NK-92 treated with Interleukin-12 subunit alpha and Interleukin-12 subunit beta, amount 100 ng/mL, for 24 hours (cell line): ENCODE measurements at places on chromosomes 1 and 21.
A peak's percentile ranks its signal among the peaks of the same experiment; 100 is the strongest.

DNA sequence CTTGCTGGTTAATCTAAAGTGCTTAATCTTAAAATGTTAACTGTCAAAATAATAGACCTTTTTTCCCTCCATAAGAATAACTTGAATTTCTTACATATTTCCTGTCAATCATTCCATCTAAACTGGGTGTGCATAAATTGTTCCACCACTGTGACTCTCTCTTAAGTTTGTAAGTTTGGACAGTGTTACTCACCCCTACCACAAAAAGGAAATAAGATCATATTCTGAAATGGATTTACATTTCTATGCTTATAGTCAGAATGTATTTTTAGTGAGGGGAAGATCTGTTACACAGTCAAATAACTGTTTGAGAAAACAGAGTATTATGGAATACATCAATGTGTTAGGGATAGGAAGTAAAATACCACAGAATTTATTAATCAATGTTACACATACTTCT lies 109.6 kb upstream of the DPYD start:
- no peak for DNase-seq

DNA sequence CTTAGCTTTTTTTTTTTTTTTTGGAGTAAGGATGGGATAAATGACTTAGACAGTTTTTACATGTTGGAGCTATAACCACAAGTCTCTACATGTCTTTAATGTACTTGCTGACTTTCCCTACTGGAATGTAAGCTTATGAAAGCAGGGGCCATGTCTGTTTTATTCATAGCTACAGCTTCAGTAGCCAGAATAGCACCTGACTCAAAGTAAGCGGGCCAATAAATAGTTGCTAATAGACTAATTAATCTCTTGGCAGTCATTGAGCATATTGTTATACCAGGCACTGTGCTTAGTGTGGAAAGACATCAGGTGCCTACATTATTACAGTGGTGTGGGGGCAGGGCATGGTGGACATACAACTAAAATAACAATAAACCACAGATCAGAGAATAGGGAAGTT lies 84.4 kb upstream of the HOOK1 start:
- DNase-seq = no peak

DNA sequence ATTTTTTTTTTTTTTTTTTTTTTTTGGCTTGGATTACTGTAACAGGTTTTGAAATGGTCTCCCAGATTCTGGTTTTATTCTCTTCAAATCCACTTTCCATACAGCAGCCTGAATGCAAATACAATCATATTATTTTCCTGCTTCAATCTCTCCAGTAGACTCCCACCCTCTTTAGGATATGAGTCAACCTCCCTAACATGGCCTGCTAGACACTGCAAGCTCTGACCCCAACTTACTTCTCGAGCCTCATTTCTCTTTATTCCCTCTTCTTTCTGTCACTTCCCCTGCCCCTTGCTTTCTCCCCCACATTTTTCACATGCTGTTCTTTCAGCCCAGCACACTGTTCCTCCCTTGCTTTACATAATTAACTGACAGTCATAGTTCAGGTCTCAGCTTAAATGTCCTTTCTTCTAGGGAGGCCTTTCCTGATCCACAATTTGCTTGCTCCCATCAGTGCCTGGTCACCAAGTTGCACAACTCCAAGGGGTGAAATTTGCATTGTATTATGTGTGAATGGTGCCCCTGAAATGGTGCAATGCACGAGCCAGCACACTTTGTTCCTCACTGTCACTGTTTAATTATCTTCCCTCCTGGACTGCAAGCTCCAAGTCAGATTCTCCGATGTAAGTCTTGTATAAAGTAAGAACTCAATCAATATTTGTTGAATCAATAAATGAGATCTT lies 22.1 kb upstream of the IL19 start:
- DNase-seq = no peak

GRCh38 chr1:34162852-34163766 lies 1.9 kb downstream of the CSMD2 start:
- DNase-seq = no peak

DNA sequence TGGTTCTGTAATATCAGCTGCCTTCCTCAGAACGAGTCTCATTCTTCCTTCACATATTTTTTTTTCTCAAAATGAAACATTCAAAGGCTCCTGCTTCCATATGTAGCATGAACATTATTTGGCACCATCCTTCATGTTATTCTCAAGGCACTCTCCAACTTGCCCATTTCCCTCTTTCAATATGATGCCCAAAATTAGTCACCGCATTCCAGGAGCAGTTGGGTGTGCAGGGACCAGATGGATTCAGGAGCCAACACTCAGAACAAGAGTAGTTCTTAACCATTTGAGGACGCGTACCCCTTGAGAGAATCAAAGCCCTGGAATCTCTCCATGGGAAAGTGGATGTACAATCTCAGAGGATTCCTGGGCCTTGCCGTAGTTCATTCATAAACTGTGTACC lies 50.3 kb downstream of the KCNK1 start:
- no peak for DNase-seq

- DNase-seq = no peak
These were observed 111.6 kb upstream of the ERRFI1 start for GRCh38 chr1:8137481-8138244.

GRCh38 chr1:199646761-199647160 lies 380.7 kb upstream of the NR5A2 start:
- DNase-seq = no peak

- no peak for DNase-seq
These were observed 133.5 kb upstream of the SOD1 start for GRCh38 chr21:31526040-31526439.

DNA sequence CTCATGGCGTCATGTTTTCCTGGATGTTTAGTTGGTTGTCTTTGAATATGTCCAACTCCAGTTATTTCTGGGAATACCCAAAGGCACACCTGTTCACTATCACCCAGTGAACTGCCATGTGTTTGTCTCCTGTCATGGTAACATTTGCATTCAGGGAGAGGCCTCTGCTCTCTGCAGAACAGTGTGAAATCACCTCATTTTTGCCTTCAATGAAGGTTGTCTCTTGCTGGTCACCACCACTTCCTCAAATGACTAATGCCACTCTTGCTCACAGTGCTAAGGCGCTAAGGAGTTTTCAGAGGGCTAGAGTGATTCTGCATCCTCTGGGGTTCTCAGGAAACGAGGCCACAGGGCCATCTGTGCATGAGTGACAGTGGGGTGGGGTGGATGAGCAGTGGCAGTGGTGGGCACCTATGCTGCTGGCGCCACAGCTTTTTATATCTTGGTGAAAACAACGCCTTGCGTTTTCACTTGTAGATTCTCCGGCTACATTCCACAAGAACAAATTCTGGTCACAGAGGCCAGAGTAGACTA lies 60.0 kb upstream of the ATP5PO start:
- peak; percentile 83 for DNase-seq

DNA sequence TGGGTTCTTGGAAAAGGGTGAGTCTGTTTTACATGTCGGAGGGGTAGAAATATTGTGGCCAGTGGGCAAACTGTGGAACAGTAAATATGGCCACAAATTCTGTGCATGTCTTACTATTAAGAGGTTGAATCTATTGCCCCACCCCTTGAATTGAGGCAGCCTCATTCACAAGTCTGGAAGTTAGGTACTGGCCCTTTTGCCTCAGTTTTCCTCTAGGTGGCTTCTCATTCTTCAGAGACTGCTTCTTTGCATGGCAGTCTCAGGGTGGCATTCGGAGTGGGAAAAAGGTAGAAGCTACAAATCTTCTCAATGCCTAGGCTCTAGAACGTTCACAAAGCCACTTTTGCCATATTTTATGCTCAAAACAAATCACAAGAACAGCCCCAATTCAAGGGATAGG lies 57.2 kb downstream of the SLC9C2 start:
- no peak for DNase-seq

DNA sequence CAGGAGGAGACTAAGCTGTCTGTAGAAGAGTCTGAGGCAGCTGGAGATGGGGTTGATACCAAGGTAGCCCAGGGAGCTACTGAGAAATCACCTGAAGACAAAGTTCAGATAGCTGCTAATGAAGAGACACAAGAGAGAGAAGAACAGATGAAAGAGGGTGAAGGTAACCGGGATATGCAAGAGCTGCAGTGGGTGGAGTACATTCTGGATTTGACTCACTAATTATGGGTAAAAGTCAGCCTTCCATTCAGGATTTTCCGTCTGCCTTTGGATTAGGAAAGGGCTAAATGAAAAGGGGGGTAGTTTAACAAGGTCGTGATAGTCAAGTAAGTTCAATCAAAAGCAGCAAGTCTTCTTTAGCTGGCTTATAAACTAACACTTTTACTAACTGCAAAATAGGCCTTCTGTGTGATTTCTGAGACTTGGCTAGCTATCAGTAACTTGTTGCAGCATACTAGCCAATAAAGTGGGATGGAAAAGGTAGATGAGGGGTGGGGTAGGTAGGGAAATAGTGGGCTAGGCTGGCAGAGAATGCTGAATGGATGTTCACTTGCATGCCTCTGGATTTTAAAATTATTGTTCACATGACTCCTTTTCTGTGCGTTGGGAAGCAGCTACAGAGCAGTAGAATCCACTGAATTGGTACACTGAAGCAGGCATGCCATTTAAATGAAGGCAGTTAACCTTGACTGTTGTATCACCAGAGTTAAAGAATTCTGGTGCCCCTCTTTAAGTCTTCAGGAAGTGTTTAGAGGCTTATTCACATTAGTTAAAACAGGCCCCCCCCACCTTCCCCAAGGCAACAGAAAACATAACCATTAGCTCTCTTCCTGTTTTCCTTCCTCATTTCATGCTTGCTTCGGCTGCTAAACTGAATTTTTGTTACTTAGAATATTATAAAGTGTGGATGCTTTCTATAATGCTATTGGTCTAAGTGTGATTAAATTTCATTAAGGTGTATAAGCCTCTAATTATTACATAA lies 15.4 kb downstream of the CCDC17 start:
- no peak for DNase-seq

DNA sequence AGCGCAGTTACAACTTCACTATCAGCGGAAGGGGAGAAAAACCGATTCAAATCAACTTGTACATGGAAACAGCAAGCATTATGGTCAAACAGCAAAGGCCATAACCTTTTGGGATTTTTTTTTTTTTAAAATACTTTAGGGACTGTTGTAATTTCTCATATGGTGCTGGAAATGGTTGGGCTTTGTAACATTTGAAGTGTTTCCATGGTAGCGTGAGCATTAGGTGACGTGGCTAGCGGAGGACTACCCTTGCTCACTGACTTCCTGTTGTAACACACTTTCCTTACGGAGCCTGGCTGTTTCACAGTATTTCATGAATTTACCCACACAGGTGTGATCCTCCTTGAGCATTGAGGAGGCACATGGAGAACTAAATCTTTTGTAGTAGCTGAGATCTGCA lies 269.5 kb downstream of the TM2D1 start:
- DNase-seq = no peak

DNA sequence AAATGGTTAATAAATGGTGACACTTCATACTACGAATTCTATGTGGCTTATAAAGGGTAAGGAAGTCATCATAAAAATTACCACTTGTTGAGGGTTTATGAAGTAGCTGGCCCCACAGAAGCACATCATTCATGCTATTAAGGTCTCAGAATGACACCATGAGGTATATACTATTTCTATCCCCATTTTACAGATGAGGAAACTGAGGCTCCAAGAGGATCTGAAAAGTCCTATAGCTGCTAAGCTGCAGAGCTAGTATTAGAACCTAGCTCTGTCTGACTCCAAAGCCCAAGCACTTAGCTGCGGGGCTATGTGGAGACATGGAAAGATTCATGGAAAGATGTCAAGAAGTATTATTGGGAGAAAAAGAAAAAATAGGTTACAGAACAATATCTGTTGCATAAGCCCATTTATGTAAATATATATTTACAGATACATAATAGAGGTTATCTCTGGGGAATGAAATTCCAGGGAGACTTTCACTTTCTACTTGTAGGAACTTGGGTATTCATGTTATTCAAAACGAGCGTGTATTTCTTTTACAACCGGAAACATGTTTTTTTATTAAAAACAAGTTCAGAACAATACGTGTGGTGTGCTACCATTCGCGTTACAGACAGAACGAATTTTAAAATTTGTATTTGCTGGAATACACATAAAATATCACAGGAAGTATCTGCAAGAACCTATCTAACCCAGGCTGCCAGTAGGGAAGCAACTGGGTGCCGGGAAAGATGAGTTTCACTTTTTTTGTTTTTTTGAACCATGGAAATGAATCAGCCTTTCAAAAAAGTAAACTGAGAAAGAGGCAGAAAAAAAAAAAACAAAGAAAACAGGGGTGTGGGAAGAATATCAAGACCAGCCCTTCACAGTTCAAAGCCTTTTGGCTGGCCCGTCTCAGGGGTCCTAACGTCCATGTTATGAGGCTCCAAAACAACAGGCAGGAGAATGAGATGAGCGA lies 13.4 kb downstream of the SPOCD1 start:
- no peak for DNase-seq

DNA sequence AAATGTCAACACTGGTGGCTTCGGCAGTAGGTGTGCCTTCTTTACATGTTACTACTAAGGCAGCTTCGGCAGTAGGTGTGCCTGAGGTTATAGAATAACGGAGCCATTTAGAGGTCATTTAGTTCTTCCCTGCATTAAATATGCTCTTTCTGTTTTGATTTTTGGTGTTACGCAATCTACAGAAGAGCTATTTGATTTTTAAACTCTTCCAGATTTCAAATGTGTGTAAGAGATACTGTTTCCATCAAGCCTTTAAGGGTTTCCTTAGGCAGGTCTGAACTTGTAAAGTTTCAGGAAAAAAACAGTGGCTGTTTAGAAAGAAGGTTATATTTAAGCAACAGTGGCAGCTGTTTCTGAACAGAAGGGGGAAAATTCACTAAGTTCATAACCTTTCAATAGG lies 54.8 kb downstream of the PIK3R3 start:
- no peak for DNase-seq

DNA sequence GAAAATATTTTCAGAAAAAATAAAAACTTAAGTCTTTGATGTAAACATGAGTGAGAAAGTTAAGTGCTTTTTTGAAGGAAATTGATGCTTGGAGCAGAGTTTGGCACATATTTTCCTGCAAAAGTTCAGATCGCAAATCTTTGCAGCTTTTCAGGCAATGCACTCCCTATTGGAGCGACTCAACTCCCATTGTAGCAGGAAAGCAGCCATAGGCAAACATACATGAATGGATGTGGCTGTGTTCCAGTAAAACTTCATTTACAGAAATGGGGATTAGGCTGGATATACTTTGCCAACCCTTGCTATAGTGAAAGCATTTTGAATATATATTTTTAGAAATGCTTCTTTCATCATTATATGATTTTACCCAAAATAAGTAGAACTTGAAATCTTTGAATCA lies 8.1 kb downstream of the AGL start:
- DNase-seq = no peak

DNA sequence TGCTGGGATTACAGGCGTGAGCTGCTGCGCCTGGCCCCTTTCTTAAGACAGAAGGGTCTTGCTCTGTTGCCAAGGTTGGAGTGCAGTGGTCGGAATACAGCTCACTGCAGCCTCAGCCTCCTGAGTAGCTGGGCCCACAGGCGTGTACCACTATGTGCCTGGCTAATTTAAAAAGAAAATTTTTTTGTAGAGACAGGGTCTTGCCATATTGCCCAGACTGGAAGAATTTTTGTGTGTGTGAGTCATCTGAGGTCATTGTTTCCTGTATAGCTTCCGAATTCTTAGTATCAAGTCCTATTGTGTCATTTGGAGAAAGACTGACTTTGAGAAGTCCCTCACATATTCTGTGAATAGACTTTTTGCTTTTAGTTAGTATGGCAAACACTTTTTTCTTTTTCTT lies 4.7 kb downstream of the SZRD1 start:
- no peak for DNase-seq
